ENCODE measurements at places on chromosomes 5 and 9.

- no peak for DNase-seq
Observed at GRCh38 chr5:149201121-149201637, 59.9 kb downstream of the ABLIM3 start.

DNA sequence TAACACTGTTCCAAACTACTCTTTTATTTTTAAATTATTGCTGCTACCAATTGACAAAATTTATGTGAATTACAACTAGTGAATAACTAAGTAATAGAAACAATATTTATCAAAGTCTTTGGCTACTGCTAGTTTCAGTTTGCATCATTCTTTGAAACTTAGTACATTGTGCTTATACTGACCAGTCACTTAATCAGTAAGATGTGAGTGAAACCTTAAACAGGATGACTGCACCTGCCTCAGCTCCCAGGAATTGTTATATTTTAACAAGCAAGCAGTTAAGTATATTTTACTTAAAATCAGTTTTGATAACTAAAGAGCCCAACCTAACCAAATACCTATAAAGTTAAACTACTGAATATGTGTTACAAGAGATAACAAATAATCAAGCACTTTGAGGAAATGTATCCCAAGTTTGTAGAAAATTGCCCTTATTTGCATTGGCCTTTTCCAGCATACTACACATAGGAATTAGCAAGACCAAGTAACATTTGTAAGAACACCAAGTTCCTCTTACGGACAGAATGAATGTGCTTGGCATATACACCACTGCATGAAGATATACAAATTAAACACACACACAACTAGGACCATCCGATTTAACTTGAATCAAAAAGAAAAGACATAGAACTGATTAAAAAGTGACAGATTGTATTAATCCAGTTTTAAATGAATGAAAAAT is 545.5 kb upstream of the DAB2 start:
- no peak for DNase-seq

- no peak for DNase-seq
Observed at GRCh38 chr5:73273379-73274050, 100.5 kb downstream of the TMEM174 start.

- no peak for DNase-seq
Observed at GRCh38 chr5:37400501-37400900, 21.4 kb downstream of the WDR70 start.

DNA sequence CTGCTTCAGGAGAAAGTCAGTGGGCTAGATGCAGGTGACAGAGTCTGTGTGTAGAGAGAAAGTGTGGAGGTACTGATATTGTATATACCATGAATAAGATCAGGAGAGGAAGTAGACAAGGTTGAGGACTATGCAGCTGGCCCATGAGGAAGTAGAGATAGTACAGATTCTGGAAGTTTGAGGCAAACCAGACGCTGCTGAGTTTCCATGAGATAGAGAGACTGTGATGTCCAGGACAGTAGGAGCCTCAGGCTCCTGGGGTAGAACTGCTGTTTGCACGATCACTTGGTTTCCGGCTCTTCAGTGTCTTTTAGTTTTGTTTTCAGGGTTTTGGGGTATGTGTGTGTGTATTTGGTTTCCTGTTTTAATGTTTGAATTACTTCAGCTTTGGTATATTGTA is 13.6 kb downstream of the OTULINL start:
- DNase-seq, result no peak

DNA sequence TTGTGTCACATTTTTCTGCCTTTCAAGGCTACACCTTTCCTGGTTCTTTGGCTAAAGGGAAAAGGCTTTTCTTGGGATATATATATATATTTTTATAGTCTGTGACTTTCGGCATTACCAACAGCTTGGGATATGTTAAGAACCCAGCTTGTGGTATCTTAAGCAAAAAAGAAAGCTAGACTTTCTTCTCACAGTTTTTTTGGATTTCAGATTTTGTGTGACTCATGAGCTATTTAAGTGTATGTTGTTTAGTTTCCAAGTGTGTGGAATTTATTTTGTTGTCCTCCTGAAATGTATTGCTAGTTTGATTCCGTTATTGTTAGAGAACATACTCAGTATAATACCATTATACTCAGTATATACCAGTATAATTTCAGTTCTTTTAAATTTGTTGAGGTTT is 64.8 kb downstream of the ERCC6L2 start:
- no peak for DNase-seq

- no peak for DNase-seq
Observed at GRCh38 chr5:126847456-126847820, 70.5 kb downstream of the LMNB1 start.

GRCh38 chr5:142445266-142445665 is 120.4 kb upstream of the SPRY4 start:
- no peak for DNase-seq

- DNase-seq, result no peak
Observed at GRCh38 chr5:107331312-107331711, 339.4 kb downstream of the EFNA5 start.

- DNase-seq, result no peak
Observed at GRCh38 chr5:146778795-146779194, 99.8 kb downstream of the PPP2R2B start.

DNA sequence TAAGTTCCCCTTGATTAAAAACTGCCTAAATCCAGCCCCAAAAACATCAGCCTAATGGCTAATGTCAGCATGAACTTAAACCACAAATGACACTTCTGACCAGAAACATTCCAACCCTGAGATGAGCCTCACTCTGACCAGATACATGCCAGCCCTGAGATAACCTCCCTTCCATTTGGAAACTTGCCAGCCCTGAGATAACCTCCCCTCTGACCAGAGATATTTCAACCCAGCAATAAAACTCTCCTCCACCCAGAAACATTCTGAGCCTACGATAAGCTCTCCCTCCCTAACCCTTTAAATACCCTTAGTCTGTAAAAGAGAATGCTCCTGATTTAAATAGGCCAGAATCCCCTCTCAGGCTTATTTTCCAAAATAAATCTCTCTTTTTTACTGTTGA is 1035.7 kb upstream of the NUDT12 start:
- no peak for DNase-seq

Data from AG08395 (cell line).